ENCODE measurements at places on chromosomes 2 and 18.
A peak's percentile ranks its signal among the peaks of the same experiment; 100 is the strongest.

DNA sequence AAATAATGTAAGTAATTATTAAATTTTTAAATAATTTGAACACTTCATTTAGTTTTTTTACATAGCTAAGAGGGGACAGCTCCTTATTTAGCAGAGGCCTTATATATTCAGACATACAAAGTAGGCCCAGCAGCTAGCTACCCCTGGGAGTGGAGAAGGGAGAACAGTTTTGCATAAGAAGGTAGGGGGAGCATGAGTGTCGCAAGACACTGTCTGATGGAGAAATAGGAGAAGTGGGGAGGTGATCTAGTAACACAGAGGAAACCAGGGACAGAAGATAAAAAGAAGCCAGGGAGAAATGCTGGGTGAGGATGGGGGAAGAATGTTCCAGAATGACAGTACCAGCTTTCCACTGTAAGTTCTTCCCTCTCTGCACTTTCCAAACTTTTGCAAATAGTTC, 16.0 kb upstream of the RGPD4 start:
- no peak for DNase-seq

- no peak for DNase-seq
These were observed 29.9 kb downstream of the GLS start for GRCh38 chr2:190910341-190911136.

DNA sequence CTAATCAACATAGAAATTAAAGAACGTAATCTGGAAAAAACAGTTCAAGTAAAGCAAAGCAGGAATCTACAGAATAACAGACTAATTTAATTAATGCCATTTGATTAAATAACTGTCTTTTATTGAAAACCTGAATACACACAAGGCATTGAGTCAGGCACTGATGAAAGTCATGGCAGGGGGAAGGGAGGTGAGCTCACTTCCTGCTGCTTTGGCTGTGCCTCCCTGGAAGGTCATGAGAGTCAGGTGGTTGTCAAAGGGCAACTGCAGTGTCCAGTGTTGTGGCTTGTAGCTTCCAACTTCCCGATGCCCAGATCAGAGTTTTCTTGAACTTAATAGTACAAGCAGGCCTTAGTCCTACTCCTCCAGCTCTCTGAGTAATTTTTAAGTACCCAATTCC, 180.9 kb downstream of the PID1 start:
- DNase-seq, result no peak

DNA sequence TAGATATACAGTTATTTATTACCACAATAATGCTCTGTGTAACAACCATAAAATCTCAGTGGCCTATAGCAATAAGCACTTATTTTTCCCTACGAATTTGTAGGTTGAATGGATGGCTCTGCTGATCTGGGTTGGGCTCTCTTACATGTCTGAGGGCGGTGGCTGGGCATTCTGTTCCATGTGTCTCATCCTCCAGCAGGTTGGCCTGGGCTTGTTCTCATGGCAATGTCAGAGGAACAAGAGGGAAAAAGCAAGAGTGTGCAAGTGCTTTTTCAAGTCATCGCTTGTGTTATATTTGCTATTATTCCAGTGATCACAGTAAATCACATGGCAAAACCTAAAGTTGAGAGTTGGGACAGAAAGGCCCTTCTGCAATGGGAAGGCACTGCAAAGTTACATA, 30.4 kb upstream of the MYO3B start:
- no peak for DNase-seq

DNA sequence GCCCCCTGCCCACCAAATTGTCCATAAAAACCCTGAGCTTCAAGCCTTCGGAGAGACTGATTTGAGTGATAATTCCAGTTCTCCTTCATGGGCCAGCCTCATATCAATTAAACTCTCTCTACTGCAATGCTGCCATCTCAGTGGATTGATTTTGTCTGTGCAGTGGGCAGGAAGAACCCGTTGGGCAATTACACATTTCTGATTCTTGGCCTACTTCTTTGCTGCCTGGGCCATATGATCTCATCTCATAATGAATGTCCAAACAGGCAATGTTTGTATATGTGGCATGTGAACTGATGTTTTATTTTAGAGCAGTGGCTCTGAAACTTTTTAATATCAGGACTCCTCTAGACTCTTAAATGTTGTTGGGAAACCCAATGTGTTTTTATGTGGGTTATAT, 101.2 kb upstream of the SLC38A11 start:
- DNase-seq, result no peak

DNA sequence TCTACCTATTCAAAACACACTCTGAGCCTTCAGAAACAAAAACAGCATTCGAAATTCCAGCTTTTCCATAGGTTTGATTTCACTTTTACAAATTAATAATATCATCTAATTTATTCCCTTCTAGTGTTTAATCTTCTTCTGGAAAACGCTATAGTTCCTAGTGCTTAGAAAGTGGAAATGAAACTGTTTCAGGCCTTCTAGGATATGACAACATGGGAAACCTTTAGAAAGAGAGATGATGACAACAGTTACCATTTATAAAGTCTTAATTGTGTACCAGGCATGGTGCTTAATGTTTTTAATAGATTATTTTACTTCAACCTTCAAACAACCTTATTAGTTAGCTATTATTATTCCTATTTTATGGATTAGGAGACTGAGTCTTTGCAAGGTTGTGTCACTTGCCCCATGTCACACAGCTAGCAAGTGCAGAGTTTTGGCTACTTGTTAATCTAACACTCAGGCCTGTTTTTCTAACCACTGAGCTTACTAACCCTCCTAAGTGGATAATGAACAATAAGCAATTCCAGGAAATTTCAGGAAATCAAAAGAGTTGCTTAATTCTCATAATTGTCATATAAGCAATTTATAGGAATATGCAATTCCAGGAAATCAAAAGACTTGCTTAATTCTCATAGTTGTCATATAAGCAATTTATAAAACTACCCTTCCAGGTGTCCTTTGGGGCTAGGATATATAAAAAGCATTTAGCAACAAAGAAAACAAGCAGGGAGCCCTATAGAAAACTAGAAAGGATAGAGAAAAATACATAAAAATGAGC, 206.0 kb downstream of the ZNF521 start:
- DNase-seq, result no peak

GRCh38 chr2:222296911-222297599, 1.7 kb downstream of the PAX3 start:
- DNase-seq, result peak; percentile 67

- no peak for DNase-seq
These were observed 38.1 kb downstream of the ST8SIA5 start for GRCh38 chr18:46718501-46719341.

GRCh38 chr2:226050822-226051221, 651.3 kb downstream of the NYAP2 start:
- DNase-seq, result no peak

GRCh38 chr2:205721057-205721449, 38.8 kb downstream of the NRP2 start:
- no peak for DNase-seq

GRCh38 chr2:167057446-167057845, 169.2 kb downstream of the XIRP2 start:
- no peak for DNase-seq

DNA sequence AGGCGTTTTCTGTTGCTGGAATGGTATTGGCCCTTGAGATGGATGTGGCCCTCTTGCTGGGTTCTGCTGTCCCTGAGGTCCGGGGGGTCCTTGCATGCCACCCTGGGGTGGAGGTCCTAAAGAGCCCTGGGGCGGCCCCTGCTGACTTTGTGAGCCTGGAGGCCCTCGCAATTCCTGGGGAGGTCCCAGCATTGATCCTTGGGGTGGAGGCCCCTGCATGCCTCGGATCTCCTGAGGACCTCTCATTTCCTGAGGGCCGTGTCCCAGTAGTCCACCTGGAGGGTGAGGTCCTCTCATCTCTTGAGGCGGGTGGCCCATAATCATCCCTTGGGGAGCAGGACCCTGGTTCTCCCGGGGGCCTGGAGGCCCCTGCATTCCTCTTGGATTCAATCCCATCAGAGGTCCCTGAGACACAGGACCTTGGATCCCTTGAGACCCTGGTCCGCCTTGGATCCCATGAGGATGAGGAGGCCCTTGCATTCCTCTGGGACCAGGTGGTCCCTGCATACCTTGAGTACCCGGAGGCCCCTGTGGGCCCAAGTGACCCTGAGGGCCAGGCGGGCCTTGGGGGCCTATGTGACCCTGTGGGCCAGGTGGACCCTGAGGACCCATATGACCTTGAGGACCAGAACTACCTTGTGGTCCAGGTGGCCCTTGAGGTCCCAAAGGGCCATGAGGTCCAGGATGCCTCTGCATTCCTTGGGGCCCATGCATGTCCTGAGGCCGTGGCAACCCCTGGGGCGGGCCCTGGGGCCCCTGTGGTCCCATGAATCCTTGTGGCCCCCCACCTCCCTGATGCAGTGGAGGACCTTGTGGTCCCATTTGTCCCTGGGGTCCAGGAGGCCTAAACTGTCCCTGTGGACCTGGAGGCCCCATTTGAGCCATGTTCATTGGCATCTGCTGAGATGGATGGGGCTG, 18.3 kb downstream of the SFT2D3 start:
- DNase-seq, result no peak

DNA sequence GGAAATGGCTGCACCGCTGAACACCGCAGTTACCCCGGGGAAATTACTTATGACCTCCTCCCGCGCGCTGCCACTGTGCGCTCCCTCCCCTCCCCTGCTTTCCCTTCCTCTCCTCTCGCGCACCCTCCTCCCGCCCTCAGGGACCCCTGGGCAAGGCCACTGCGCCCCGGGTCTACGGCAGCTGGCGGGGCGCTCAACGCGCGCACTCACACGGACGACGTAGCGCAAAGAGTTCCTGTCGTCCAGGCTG, 7.9 kb downstream of the ALPP start:
- no peak for DNase-seq

GRCh38 chr2:200203381-200203827, 103.1 kb upstream of the SPATS2L start:
- DNase-seq, result no peak

DNA sequence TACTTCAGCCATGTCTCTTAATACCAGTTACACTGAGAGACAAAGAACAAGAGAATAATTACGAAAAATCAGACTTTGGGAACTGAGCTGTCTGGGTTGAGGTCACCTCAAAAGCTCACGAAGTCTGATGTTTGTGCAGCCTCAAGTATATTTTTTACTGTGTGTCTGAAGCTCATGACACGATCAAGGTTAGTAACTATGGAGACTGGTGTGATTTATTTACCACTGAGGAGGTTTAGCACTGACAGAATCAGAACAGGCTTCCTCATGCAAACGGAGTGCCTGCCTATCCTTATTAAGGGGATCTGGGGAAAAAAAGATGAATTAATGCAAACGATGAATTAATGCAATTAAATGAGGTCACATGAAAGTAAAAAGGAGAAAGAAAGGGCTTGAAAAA, 61.1 kb upstream of the RAPH1 start:
- DNase-seq, result no peak

DNA sequence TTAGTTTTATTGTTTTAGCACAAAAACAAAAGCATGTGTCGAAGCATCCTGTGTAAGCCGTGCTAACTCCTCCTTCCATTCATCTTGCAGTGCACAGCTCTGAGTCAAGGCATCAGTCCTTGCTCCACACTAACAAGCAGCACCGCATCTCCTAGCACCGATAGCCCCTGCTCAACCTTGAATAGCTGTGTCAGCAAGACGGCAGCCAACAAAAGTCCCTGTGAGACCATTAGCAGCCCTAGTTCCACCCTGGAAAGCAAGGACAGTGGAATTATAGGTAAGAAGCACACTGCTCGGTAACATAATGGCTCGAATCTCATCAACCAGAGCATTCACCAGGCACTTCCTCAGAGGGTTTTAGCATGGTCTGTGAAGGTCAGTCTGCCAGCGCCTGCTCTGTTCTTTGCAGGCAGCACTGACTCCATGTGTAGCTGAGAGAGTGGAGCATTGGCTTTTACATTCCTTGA, 136.2 kb downstream of the WDSUB1 start:
- no peak for DNase-seq

- peak; percentile 78 for DNase-seq
These were observed 884 bp downstream of the HES6 start for GRCh38 chr2:238238766-238239542.

- DNase-seq, result no peak
These were observed 95.5 kb upstream of the FZD5 start for GRCh38 chr2:207865210-207865609.

- no peak for DNase-seq
These were observed 35.3 kb upstream of the NPAS2 start for GRCh38 chr2:100784681-100785080.

GRCh38 chr2:187299122-187299906, 148.7 kb downstream of the CALCRL start:
- DNase-seq, result no peak

GRCh38 chr2:196391149-196391479, 219.7 kb upstream of the STK17B start:
- no peak for DNase-seq

GRCh38 chr2:97918818-97919217, 76.9 kb downstream of the TMEM131 start:
- no peak for DNase-seq

DNA sequence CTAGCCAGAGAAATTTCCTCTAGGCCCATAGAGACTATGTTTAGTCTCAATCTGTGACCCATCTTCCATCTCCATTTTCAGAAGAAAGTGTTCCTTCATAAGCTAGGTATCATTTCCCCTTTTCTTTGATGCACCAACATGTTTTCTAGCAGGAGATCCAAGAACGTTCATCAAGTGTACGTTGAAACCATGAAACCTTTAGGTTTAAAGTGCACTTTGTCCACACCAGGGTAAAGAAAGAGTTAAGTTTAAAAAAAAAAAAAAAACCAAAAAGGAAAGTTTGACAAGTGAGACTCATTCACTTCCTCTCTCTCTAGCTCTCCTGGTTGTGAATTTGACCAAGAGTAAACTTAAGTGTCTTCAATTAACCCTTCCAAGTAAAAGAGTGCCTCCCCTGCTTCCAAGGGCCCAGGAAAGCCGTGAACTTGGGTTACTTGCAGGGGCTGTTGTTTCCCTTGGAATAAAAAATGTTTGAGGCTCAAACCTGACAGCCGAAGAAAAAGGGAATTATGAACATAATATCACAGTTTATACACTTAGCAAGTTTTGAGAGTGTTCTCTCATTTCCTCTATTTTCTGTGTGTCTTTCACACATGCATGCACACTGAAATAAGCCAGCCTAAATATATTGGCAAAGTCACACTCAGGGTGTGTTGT, 56.7 kb downstream of the LBH start:
- DNase-seq, result no peak

GRCh38 chr18:9495465-9495864, 20.2 kb downstream of the RALBP1 start:
- no peak for DNase-seq

GRCh38 chr18:79856119-79857007, 58.6 kb downstream of the KCNG2 start:
- DNase-seq, result peak; percentile 58

DNA sequence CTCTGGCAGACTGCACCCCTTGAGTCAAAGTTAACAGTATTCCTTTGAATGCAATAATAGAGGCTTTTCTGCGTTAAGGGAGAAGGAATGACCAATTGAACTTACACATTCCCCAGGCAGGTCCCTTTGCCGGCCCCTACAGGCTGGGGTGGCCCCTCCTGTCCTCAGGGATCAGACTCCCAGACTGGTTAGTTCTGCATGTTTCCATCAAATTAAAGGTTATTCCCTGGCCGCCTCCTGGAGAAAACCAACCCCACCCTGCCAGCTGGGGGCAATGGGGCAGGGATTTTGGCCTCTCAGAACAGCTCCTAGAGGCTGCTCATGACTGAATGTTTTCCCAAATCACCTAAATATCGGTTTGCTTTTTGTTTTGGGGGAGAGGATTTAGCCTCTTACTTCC, 199.6 kb downstream of the MGAT5 start:
- no peak for DNase-seq
